ENCODE measurements at places on chromosomes 2 and 18.

DNA sequence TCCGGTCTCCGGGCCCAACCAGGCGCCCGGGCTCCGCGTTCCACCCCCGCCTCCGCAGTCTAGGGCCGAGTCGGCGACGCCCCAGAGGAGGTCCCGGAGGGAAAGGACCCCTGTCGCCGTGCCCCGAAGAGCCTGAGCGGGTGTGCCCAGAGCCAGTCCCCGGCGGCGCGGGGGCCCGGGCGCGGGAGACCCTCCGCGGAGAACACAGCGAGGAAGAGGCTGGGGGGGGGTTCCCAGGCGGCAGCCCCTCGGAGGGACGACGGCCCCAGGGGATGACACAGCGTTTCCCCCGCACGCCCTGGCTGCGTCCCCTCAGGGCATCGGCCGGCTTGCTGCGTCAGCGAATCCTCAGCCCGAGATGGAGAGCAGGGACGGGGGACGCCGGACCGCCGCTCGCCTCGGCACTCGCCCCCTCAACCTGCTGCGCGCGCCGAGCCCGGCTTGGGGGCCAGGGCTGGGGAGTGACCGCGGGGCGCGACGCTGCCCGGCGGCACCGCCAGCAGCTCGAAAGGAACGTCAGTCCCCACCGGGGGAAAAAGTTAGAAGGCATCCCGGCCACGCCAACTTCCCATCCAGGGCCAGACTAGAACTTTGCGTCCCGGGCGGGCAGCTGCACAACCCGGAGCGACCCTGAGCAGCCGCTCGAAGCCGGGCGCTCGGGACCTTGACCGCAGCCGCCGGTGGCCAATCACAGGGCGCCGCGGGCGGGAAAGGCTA, 711 bp downstream of the SFXN5 start:
- peak; percentile 11 for DNase-seq

GRCh38 chr2:208627110-208627884, 220.7 kb downstream of the PTH2R start:
- DNase-seq = no peak

- no peak for DNase-seq
Measured at GRCh38 chr2:19072161-19072560, 286.3 kb downstream of the OSR1 start.

DNA sequence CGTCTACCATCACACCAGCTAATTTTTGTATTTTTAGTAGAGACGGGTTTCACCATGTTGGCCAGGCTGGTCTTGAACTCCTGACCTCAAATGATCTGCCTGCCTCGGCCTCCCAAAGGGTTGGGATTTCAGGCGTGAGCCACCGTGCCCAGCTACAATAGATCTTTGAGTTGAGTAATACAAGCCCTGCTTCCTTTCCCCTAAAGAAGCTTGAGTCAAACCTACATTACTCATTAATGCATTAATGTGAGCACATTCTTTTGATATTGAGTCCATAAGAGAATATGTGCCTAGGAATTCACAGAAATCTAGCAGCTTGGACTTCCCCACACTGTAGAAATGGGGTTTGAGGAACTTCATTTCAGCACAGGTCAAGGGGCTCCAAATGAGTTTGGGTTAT, 39.6 kb downstream of the PSMG2 start:
- DNase-seq = no peak

Measured in stimulated activated CD4-positive, alpha-beta T cell treated with anti-CD3 and anti-CD28 coated beads, Interleukin-12 subunit alpha, Interleukin-12 subunit beta, amount 100 ng/mL, for 48 hours (primary cell).